ENCODE measurements at places on chromosomes 2 and 18. TPM values are rescaled to one million over a fixed set of nuclear protein-coding genes. Genes with fewer than 3 reads are reported as not detected.

DNA sequence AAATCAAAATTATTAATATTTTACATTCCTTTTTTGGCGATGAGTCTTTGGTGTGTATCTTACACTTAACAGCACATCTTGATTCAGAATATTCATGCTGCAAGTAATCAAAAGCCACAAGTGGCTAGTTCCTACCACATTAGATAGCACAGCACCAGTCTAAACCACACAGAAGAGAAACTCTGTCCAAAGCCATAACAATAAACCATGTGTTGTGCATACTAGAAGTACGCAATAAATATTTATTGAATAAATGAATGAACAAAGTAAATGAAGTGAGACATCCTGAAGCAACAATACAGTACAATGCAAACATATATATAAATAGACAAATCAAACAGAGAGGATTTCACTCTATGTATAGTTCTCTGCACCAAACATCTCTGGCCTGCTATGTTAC is 287.3 kb downstream of the EXOC6B start:
- DNase-seq = no peak
- H3K4me1 ChIP-seq = no peaks in the 10 kb centered on the region
- H3K27ac ChIP-seq = no peak overlapping the region
- no peaks in the 10 kb centered on the region for H3K27me3 ChIP-seq
- no peak overlapping the region for H3K4me3 ChIP-seq

DNA sequence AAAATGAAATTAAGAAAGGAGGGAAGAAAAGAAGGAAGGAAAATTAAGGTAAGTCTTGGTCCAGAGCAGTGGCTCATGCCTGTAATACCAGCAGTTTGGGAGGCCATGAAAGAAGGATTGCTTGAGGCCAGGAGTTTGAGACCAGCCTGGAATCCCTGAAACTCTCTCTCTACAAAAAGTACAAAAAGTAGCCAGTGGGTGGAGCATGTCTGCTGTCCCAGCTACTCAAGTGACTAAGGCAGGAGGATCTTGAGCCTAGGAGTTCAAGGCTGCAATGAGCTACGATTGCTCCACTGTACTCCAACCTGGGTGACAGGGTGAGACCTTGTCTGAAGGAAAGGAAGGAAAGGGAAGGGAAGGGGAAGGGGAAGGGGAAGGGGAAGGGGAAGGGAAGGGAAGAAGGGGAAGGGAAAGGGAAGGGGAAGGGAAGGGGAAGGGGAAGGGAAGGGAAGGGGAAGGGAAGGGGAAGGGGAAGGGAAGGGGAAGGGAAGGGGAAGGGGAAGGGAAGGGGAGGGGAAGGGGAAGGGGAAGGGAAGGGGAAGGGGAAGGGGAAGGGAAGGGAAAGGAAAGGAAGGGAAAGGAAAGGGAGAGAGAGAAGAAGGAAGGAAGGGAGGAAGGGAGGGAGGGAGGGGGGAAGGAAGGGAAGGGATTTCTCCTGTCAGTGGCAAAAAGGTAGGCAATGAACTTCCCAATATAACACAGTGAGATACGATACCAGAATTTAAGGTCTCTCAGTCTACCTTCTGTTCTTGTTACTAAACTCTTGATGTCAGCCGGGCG is 412.8 kb downstream of the CMPK2 start:
- DNase-seq = no peak
- no peak overlapping the region for H3K4me3 ChIP-seq
- no peaks in the 10 kb centered on the region for H3K27me3 ChIP-seq
- H3K27ac ChIP-seq = no peak overlapping the region

DNA sequence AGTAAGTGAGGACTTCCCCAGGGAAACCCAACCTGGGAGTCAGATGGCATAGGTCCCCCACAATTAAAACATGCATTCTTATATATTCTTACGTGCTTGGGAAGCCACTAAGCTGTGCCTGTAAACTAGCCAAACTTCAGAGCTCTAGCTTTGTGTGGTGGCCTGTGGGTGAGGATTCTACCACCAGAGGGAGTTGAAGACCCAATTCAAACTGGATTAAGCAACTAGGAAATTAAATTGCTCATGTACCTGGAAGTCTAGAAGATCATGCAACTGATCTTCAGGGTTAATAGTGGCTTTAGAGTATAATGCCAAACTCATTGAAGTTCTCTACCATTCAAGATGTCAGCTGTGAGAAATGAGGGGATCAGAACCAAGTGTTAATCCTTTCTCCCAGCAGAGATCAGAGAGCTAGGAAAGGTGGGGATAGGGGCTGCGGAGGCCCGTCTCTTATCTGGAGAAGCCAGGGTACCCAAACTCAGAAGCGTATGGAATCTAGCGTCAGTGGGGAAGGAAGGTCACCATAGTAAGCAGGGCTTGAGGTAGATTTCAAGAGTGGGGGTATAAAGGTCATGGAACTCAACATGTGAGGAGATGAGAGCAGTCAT is 53.2 kb upstream of the CCDC85A start:
- H3K36me3 ChIP-seq = no peaks in the 10 kb centered on the region
- no peak overlapping the region for H3K27ac ChIP-seq
- DNase-seq = peak; percentile 4
- no peak overlapping the region for H3K4me3 ChIP-seq
- no peaks in the 10 kb centered on the region for H3K27me3 ChIP-seq

GRCh38 chr2:217055624-217056023 is 195.8 kb upstream of the TNP1 start:
- H3K36me3 ChIP-seq = no peaks in the 10 kb centered on the region
- no peak overlapping the region for H3K4me3 ChIP-seq
- H3K27me3 ChIP-seq = no peaks in the 10 kb centered on the region
- no peak overlapping the region for H3K27ac ChIP-seq

The LONRF2 gene
- 0.24 TPM for total RNA-seq

The HMSD gene
- total RNA-seq = 2.7 TPM

The TMEM163 gene
- 5.0 TPM for total RNA-seq

The COL4A4 gene
- 1.7 TPM for total RNA-seq

- no peak for DNase-seq
- no peaks in the 10 kb centered on the region for H3K27me3 ChIP-seq
- H3K36me3 ChIP-seq = no peaks in the 10 kb centered on the region
- H3K4me3 ChIP-seq = no peak overlapping the region
- no peaks in the 10 kb centered on the region for H3K4me1 ChIP-seq
Observed at GRCh38 chr18:45557779-45558178, 57.5 kb upstream of the SLC14A2 start.

The GDF7 gene
- 0.09 TPM for total RNA-seq

The TSN gene
- total RNA-seq = 48.0 TPM

GRCh38 chr2:190657474-190658255 is 8.8 kb downstream of the NAB1 start:
- no peak overlapping the region for H3K4me3 ChIP-seq
- no peak overlapping the region for H3K27ac ChIP-seq
- H3K36me3 ChIP-seq = peaks cover 5% of the 10 kb centered on the region

The REEP1 gene
- total RNA-seq = 0.38 TPM

DNA sequence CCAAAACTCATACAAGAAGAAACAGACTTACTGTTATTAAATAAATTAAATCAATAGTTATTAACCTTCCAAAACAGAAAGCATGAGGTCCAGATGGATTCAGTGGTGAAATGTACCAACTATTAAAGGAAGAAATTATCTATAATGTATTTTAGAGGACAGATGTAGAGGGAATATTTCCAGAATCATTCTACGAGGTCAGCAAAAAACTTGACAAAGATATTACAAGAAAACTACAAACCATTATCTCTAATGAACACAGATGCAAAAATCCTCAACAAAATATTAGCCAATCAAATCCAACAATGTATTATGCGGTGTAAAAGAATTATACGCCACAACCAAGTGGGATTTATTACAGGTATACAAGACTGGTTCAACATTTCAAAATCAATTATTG is 63.7 kb downstream of the ROCK2 start:
- no peak for DNase-seq
- H3K4me1 ChIP-seq = no peaks in the 10 kb centered on the region
- H3K27me3 ChIP-seq = no peaks in the 10 kb centered on the region
- H3K4me3 ChIP-seq = no peak overlapping the region

- H3K4me3 ChIP-seq = no peak overlapping the region
- H3K36me3 ChIP-seq = no peaks in the 10 kb centered on the region
- H3K27ac ChIP-seq = no peak overlapping the region
- no peaks in the 10 kb centered on the region for H3K4me1 ChIP-seq
Observed at GRCh38 chr2:156800781-156801361, 364.7 kb downstream of the GPD2 start.

GRCh38 chr2:232013701-232014353 is 52.3 kb downstream of the DIS3L2 start:
- no peak overlapping the region for H3K27ac ChIP-seq
- H3K36me3 ChIP-seq = peaks cover 4% of the 10 kb centered on the region
- no peak for DNase-seq
- no peak overlapping the region for H3K4me3 ChIP-seq

DNA sequence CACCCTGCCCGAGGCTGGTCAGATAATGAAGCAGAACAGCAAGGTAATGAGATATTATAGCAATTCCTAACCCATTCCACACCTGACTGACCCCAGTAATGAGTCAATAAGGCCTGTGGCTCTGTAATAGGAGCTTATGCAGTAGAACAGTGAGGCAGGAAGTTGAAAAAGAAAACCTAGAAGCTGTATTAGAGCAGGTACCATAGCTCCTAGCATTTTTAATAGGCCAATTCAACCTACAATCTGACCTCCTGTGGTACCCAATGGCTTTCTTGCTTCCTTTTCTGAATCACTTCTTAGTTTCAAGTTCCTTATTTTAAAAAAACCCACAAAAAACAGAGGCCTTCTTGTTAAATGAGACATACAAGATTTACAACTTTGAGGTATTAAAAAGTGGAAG is 43.6 kb upstream of the MAP2 start:
- no peaks in the 10 kb centered on the region for H3K27me3 ChIP-seq
- H3K27ac ChIP-seq = no peak overlapping the region
- DNase-seq = no peak
- H3K4me1 ChIP-seq = no peaks in the 10 kb centered on the region

- H3K4me1 ChIP-seq = peaks cover 9% of the 10 kb centered on the region
- H3K27ac ChIP-seq = no peak overlapping the region
- no peaks in the 10 kb centered on the region for H3K36me3 ChIP-seq
- no peak overlapping the region for H3K4me3 ChIP-seq
- H3K27me3 ChIP-seq = no peaks in the 10 kb centered on the region
Observed at GRCh38 chr2:121884078-121884477, 128.6 kb downstream of the TSN start.

The SGPP2 gene
- total RNA-seq = 5.4 TPM

The PLEKHH2 gene
- 0.66 TPM for total RNA-seq

GRCh38 chr2:190069936-190070696 is 7.6 kb upstream of the MSTN start:
- no peaks in the 10 kb centered on the region for H3K36me3 ChIP-seq
- peak; percentile 46 for DNase-seq
- H3K4me1 ChIP-seq = no peaks in the 10 kb centered on the region
- no peak overlapping the region for H3K4me3 ChIP-seq

- peaks cover 12% of the 10 kb centered on the region for H3K4me1 ChIP-seq
- no peaks in the 10 kb centered on the region for H3K27me3 ChIP-seq
- H3K36me3 ChIP-seq = peaks cover 9% of the 10 kb centered on the region
- no peak overlapping the region for H3K4me3 ChIP-seq
Observed at GRCh38 chr2:226772389-226773179, 27.0 kb downstream of the IRS1 start.

DNA sequence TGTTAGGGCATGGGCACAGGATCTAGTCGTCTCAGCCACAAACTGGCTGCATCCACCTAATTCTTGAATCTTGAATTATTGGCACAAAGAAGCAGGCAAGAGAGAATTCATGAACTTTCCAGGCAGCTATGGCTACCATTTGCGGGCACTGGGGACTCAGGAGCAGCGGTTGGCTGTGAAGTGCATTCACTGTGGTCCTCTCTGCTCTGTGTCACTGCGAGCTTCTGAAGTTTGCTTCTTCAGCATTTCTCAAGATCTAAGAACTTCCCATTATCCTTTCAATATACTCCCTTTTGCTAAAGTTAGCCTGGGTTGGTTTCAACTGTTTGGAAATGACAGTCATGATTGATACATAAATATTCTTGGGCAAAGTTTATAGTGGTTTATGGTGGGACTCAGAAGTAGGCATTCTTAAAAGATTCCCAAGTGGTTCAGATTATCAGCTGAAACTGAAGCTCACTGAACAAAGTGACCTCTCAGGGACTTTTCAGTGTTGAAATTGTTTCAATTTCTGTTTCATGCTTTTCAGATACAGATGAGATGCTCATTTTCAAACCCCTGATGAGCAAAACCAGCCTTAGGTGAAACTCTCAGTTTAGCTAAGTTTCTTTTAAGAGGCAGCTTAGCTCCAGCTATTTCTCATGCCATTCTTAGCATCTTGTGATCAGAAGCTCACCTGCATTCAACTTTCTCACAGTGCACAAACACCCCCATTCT is 1258.3 kb upstream of the GYPC start:
- no peak for DNase-seq
- H3K27ac ChIP-seq = no peak overlapping the region
- H3K4me1 ChIP-seq = no peaks in the 10 kb centered on the region
- no peaks in the 10 kb centered on the region for H3K36me3 ChIP-seq

- DNase-seq = no peak
- no peaks in the 10 kb centered on the region for H3K4me1 ChIP-seq
- no peak overlapping the region for H3K4me3 ChIP-seq
- no peak overlapping the region for H3K27ac ChIP-seq
Observed at GRCh38 chr2:203451011-203451410, 84.1 kb downstream of the RAPH1 start.

DNA sequence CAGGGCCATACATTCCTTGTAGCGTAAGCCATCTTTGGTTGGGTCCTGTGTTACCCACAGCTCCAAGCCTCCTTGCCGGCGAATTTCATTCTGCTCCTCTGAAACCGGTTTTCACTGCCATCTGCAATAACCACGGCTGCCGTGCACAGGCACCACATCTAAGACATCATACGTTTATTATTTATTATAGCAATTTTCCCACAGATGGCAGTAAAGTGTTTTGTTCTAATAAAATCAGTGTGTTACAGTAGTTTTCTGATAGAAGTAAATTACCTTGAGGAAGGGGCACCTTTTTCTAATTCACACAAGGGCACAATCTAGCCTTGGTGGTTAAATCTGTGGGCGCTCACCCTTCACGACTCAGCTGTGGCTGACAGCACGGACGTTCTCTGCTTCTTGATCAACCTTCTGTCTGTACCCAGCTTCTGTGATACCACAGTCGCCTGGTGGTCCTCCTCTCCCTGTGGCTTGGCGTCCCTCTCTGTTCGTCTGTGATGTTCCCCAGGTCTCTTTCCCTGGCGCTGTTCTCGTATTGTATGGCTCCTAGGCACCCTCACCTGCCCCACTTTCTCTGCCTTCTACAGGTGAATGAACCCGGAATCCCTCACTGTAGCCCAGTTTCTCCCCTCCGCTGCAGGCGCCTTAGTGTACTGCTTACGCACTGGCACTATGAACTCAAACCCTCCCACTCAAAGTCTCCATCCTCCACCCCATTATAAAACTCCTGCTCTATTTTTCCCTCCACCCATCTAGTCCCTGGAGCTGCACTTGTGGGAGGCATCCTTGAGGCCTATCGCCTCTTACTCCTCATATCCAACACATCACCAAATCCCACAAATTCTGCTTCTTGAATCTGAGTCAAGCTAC is 236.8 kb downstream of the DYSF start:
- DNase-seq = no peak
- H3K4me3 ChIP-seq = no peak overlapping the region
- H3K27ac ChIP-seq = no peak overlapping the region
- peaks cover 6% of the 10 kb centered on the region for H3K4me1 ChIP-seq
- H3K36me3 ChIP-seq = no peaks in the 10 kb centered on the region

GRCh38 chr2:61469424-61470121 is 1.3 kb downstream of the USP34 start:
- H3K36me3 ChIP-seq = peaks cover 5% of the 10 kb centered on the region
- H3K4me1 ChIP-seq = peaks cover 4% of the 10 kb centered on the region
- H3K27ac ChIP-seq = peak overlapping the region; percentile 99
- DNase-seq = no peak
- peak overlapping the region; percentile 99 for H3K4me3 ChIP-seq

Measured in thymus (tissue), 14 donors.